ENCODE measurements at places on chromosomes 4 and X.
A peak's percentile ranks its signal among the peaks of the same experiment; 100 is the strongest.

DNA sequence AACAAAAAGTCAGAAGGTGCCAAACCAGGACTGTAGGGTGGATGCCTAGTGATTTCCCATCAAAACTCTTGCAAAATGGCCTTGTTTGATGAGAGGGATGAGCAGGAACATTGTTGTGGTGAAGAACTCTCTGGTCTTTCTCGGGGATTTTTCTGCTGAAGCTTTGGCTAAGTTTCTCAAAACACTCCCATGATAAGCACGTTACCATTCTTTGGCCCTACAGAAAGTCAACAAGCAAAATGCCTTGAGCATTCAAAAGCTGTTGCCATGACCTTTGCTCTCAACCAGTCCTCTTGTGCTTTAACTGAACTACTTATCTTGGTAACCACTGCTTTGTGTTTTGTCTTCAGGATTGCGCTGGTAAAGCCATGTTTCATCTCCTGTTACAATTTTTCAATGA, 3.0 kb upstream of the SEC31A start:
- DNase-seq: no peak

- DNase-seq: no peak
These were observed 65.3 kb upstream of the WDR1 start for GRCh38 chr4:10181745-10182445.

DNA sequence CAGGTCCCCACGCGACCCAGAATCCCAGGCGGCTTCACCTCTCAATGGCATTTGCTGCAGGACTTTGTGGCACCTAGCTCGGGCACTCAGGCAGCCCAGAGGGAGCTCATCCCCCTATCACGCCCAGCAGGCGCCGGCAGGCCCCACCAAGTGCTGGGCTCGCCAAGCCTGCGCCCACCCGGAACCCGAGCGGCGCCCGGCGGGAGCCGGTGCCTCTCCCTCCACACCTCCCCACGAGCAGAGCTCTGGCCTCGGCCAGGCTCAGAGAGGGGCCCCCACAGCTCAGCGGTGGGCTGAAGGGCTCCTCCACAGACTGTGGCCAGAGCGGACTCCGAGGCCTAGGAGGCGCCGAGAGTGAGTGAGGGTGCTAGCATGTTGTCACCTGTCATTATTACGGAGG, 286.3 kb downstream of the PDHA2 start:
- DNase-seq: no peak

DNA sequence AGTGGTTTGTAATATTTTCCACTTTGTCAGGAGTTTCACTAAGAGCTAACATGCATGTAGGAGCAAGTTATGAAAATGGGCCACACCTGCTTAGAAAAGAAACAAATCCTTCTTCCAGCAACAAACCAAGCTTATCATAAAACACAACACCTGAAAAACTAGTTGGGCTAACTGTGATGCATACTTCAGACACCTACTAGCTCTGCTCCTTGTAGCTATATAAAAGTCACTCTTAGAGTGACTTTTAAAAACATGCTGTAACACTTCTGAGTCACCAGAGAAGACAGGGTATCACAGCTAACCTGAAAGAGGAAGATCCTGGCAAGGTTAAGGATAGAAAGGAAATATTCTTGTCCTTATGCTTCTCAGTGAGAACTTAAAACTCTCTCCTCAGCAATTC, 3.6 kb upstream of the SLAIN2 start:
- no peak for DNase-seq

GRCh38 chr4:66959207-66959606, 586.1 kb downstream of the CENPC start:
- no peak for DNase-seq

DNA sequence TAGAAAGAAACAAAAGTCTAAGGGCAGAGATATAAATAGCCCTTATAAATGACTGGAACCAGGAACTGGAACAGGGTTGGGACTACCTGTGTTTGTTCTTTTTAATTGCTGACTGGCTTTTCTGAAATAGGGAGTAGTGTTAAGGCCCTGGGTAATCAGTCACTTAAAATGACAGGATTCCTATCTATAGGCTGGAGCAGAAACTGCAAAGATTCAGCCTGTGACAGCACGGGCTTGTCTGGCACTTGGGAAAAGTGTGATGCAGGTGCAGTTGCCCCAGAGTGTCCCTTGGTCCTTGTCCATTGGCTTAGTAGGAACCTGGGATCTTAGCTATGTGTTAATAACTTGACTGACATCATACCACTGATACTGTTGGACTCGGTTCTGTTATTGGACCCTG, 14.7 kb upstream of the PLAC8 start:
- no peak for DNase-seq

DNA sequence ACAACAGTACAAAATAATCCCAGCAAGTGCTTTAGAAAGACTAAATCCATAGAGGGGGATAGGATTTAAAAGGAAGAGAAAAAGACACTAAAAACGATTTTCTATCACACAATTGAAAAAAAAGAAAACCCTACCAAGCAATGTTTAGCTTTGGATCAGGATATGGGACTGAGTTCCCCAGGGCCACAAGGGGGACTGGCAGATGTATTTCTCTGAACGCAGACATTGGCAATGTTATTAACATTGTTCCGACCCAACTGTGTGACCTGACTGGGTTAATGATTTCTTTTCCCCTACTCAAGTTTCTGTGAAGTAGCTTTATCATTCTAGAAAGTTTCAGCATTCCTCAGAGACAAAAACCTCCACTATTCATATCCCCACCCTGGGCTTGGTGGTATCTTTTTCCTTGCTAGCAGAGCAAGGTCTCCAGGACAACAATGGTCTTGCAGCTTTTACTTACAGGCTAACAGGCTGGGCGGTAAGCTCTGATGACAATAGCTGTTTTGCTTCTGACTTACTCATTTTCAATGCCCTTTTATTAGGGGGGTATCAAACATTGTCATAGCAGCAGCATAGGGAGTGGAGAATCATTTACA, 25.8 kb downstream of the SLC7A11 start:
- no peak for DNase-seq

GRCh38 chrX:42248226-42248625, 324.9 kb upstream of the CASK start:
- DNase-seq: peak; percentile 6

- no peak for DNase-seq
These were observed 346.7 kb upstream of the SFRP2 start for GRCh38 chr4:154135576-154135975.

GRCh38 chr4:80101792-80102116, 28.7 kb upstream of the ANTXR2 start:
- no peak for DNase-seq

DNA sequence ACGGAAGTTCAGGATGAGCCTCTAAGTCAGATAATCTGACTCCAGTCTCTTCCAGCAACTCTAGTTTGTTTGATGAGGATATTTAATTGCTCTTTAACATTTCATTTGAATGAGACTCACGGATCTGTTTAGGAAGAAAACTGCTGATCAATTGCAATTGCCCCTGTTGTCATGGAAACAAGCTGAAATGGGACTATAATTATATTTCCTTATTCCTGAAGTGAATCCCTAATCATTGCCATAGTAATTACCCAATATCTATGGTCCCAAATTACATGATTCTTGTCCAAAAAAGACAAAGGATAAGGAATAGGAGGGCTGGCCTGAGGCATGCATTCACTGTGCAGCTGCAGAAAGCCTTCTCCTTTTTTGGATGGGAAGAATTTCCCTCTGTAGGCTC, 105.3 kb downstream of the AASDH start:
- DNase-seq: no peak

DNA sequence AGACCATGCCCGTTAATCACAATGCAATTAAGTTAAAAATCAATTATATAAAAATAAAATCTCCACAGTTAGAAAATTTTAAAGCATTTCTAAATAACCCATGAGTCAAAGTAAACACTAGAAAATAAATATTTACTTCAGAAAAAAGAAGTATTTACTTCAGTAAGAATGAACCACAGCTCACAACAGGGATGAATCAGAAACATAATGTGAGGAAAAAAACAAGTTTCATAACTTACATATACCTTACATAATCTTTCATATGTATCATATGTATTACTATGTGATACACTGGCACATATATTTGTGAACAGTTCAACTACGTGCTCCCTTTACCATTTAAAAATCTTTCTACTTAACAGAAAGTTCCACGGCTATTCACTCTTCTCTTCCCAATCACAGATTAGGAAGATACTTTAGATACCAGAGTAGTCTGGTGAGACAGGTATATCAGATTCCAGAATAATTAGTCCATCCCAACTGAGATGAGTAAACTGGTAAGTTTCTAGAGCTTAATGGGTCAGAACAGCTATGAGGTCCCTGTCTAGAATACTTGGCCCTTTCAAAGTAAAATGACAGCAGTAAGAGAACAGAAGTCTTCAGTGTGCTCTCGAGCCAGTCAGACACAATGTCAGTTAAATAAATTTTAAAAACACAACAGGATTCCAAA, 70.3 kb downstream of the SH3RF1 start:
- DNase-seq: no peak

GRCh38 chrX:9430346-9430921, 34.4 kb upstream of the TBL1X start:
- no peak for DNase-seq

DNA sequence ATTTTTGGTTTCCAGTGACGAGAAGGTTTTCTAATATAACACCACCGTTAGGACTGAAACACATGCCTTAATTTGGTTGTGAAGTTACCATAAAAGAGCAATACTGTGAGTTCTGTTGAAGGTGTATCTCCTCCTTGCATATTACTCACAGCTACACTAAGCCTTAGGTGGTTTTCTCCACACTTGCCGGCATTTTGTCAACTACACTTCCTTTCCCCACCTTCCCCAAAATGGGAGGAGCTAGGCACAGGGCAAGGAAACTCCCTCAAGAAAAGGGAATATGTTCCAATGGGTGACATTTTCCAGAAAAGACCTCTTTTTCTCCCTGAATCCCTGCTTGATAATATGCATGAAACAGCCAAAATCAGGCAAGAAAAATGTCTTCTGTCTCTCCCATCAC, 44.8 kb downstream of the RELL1 start:
- no peak for DNase-seq

GRCh38 chr4:39319676-39320075, 46.5 kb downstream of the RFC1 start:
- DNase-seq: no peak

GRCh38 chr4:80393246-80393969, 57.9 kb downstream of the CFAP299 start:
- no peak for DNase-seq

DNA sequence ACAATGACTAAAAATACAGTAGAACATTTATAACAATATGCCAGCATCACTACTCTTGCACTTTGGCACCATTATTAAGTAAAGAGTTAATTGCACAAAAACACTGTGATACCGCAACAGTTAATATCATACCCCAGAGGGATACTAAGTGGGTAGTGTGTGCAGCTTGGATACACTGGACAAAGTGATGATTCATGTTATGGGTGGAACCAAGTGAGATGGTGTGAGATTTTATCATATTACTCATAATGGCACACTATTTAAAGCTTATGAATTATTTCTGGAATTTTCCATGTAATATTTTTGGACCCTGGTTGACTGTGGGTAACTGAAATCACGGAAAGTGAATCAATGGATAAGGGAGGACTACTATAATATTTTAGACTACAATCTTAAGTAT, 265.3 kb downstream of the PCDH18 start:
- no peak for DNase-seq

- DNase-seq: no peak
These were observed 7.2 kb downstream of the IBSP start for GRCh38 chr4:87806520-87806919.

DNA sequence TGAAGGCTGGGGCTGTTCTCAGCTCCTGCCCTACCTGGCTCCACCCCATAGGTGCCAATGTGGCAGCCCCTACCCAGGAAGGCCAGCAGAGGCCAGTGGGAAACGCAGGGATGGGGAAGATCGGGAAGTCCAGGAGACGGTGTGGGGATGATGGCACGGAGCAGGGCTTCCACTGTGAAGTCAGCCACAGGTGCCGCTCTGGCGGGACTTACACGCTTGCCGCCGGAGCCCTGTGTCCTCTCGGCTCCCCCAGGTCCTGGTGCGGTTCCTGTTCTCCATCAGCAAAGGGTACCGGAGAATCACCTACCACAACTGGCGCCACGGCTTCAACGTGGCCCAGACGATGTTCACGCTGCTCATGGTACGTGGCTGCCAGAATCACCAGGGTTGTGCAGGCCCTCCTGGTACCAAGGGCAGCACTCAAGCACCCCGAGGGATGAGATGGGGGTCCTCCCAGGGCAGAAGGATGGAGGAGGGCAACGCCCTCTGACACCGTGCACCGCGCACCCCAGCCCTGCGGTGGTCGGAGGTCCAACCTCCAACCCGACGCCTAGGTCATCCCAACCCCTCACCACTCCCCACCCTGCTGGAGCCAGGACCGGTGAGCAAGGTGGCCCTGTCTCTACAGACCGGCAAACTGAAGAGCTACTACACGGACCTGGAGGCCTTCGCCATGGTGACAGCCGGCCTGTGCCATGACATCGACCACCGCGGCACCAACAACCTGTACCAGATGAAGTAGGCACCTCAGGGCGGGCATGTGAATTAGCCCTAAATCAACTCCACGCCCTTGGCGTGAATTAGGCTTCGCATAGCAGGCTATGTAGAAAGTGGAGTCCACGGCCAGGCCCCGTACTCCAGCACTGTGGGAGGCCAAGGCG, 12.0 kb downstream of the ATP5ME start:
- DNase-seq: no peak

GRCh38 chrX:116272861-116273260, 102.3 kb downstream of the AGTR2 start:
- DNase-seq: no peak

- no peak for DNase-seq
These were observed 96.4 kb upstream of the STIM2 start for GRCh38 chr4:26764231-26764630.

DNA sequence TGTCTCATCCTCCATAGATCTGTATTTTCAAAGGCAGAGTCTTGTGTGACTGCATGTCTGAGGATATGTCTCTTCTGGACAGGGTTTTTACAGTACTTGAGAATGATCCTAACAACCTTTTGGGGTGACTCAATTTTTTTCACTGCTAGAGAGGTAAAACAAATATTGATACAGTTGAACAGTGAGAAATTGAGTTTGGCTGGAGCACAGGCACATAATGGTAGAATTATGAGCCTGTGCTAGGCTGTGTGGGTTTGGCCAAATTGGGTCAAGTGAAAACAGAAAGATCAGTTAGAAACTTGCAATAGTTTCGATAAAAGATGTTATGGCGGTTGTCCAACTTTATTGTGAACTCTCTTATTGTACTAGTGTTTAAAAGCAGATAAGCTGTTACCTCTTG, 23.3 kb upstream of the EOLA2 start:
- no peak for DNase-seq
